ENCODE measurements at places on chromosomes 13 and 19. TPM values are rescaled to one million over a fixed set of nuclear protein-coding genes. Genes with fewer than 3 reads are reported as not detected.
A peak's percentile ranks its signal among the peaks of the same experiment; 100 is the strongest.

DNA sequence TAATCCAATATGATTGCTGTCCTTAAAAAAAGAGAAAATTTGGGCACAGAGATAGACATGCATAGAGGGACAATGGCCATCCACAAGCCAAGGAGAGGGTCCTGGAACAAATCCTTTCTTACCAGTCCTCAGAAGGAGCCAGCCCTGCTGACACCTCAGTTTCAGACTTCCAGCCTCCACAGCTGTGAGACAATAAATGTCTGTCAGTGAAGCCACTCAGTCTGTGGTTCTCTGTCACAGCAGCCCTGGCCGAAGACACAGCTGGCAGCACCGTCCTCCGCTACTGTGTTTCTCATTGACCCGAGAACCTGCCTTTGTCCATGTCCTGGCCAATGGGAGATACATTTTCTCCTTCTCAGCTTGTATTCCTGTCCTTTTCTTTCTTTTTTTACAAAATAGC is 207.9 kb downstream of the TM9SF2 start:
- H3K4me3 ChIP-seq: no peak overlapping the region
- no peak for DNase-seq
- H3K36me3 ChIP-seq: no peaks in the 10 kb centered on the region
- H3K27ac ChIP-seq: no peak overlapping the region
- no peaks in the 10 kb centered on the region for H3K4me1 ChIP-seq
- no peaks in the 10 kb centered on the region for H3K27me3 ChIP-seq

The UNC13A gene
- total RNA-seq: 0.83 TPM

GRCh38 chr13:36261976-36262375 is 35.6 kb downstream of the CCDC169 start:
- no peaks in the 10 kb centered on the region for H3K27me3 ChIP-seq
- no peaks in the 10 kb centered on the region for H3K4me1 ChIP-seq
- H3K27ac ChIP-seq: no peak overlapping the region
- H3K36me3 ChIP-seq: no peaks in the 10 kb centered on the region
- no peak overlapping the region for H3K4me3 ChIP-seq

GRCh38 chr19:35081201-35081600 is 34.4 kb upstream of the FXYD3 start:
- no peak for DNase-seq
- H3K36me3 ChIP-seq: no peaks in the 10 kb centered on the region
- no peaks in the 10 kb centered on the region for H3K27me3 ChIP-seq
- no peak overlapping the region for H3K4me3 ChIP-seq
- peaks cover 5% of the 10 kb centered on the region for H3K4me1 ChIP-seq
- H3K27ac ChIP-seq: no peak overlapping the region

The ZNF468 gene
- 25.6 TPM for total RNA-seq

GRCh38 chr19:57308514-57308913 is 11.8 kb upstream of the ZNF543 start:
- H3K36me3 ChIP-seq: peaks cover 9% of the 10 kb centered on the region
- no peaks in the 10 kb centered on the region for H3K4me1 ChIP-seq
- H3K27me3 ChIP-seq: no peaks in the 10 kb centered on the region
- DNase-seq: no peak

The ADGRE3 gene
- total RNA-seq: not detected

The KANK3 gene
- total RNA-seq: 3.0 TPM

The SYCN gene
- total RNA-seq: not detected

DNA sequence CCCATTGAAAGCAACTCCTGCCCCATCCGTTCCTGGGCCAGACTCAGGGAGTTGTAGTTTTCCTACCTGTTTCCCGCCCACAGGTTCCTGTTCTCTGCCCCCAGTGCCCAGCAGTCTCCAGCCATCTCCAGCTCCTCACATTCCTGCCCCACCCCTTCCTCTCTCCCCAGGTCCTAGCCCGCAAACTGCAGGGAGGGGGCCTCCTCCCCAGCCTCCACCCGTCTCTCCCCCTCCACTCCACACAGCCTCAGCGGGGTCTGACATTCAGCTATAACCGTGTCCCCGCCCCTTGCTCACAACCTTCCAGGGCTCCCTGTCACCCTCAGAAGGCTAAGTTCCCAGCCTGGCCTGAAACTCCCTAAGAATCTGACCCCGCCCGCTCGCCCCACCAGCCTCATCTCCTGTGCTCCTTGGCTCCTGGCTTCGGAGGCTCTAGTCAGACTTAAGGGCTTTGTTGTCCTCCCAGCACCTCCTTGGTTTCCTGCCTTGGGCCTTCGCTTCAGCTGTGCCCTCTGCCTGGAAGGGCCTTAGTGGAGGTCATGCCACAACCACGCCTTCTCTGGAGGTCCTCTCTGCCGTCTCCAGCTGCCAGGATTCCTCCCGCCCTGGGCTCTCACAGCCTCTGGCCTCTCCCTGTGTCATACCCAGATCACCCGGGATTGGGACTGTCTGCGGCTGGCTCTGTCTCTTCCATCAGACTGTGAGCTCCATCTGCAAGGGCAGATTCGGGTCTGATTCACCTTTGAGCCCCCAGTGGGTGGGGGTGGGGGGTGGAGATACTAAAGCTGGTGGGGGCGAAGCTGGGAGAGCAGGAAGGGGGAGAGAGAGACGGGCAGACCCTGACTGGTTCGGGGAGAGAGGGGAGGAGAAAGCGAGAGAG is 5.1 kb upstream of the SPACA6 start:
- no peaks in the 10 kb centered on the region for H3K27me3 ChIP-seq
- no peak for DNase-seq
- H3K36me3 ChIP-seq: no peaks in the 10 kb centered on the region
- H3K4me3 ChIP-seq: peak overlapping the region; percentile 66
- H3K27ac ChIP-seq: peak overlapping the region; percentile 67

GRCh38 chr19:9917321-9917720 is 19.0 kb downstream of the OLFM2 start:
- no peak overlapping the region for H3K4me3 ChIP-seq
- no peak for DNase-seq
- H3K27me3 ChIP-seq: no peaks in the 10 kb centered on the region
- H3K27ac ChIP-seq: no peak overlapping the region
- no peaks in the 10 kb centered on the region for H3K36me3 ChIP-seq

- H3K36me3 ChIP-seq: no peaks in the 10 kb centered on the region
- H3K27ac ChIP-seq: no peak overlapping the region
- H3K4me3 ChIP-seq: no peak overlapping the region
- no peak for DNase-seq
- H3K4me1 ChIP-seq: peaks cover 19% of the 10 kb centered on the region
- H3K27me3 ChIP-seq: no peaks in the 10 kb centered on the region
Observed at GRCh38 chr19:41758846-41759245, 3.5 kb downstream of the CEACAM6 start.

DNA sequence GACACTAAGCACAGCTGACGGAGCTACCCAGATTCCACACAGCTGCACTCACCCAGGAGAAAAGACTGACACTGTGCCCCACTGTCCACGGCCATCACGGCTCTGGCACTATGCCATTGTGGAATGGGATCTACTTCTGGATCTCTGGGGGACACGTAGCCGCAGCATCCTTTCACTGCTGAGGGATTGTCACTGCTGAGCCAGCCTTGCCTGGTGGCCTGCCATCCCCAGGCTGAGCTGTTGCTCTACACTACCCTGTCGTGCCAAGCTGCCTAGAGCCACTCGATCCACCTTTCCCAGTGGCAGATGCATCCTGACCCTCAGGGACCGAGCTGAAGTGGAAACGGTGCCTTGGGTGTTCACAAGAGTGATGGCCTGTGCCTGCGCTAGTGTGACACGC is 5.0 kb upstream of the LILRB5 start:
- H3K36me3 ChIP-seq: no peaks in the 10 kb centered on the region
- H3K27me3 ChIP-seq: no peaks in the 10 kb centered on the region
- H3K27ac ChIP-seq: no peak overlapping the region
- H3K4me3 ChIP-seq: no peak overlapping the region

- H3K4me1 ChIP-seq: no peaks in the 10 kb centered on the region
- H3K4me3 ChIP-seq: no peak overlapping the region
- no peaks in the 10 kb centered on the region for H3K36me3 ChIP-seq
- no peaks in the 10 kb centered on the region for H3K27me3 ChIP-seq
- no peak overlapping the region for H3K27ac ChIP-seq
Observed at GRCh38 chr13:41365631-41366030, 54.6 kb downstream of the NAA16 start.

DNA sequence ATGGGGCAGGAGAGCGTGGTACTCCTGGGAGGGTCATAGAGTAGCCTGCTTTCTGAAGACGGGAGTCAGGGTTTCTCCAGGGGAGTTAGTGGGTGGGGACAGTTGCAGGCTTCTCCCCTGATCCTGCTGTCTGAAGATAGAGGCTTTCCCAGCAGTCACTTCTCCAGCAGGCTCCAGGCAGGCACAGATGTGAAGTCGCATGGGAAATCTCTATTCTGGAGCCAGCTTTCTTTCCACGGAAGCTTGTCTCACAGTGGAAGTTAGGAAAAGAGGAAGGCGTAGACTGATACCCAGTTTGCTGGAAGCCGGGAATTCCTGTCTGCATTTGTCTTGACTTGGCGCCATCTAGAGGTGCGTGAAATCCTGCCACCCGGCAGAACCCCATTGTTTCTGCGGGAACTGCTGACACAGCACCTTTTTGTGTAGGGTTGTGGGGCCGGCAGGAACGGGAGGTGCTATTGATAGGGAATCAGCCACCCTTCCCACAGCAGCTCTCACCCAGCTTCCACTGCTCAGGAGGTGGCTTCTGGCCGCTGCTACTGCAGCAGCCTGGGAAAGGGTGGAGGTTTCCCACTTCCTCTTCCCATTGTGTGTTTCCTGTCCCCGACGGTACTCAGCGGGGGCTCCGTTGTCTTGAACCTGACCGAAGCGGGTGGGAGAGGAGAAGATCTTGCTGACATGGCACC is 28.5 kb upstream of the NPAS1 start:
- DNase-seq: peak; percentile 81
- H3K4me1 ChIP-seq: no peaks in the 10 kb centered on the region
- no peak overlapping the region for H3K4me3 ChIP-seq
- peak overlapping the region; percentile 26 for H3K27ac ChIP-seq
- H3K27me3 ChIP-seq: no peaks in the 10 kb centered on the region

- no peak overlapping the region for H3K27ac ChIP-seq
- H3K27me3 ChIP-seq: no peaks in the 10 kb centered on the region
- peaks cover 13% of the 10 kb centered on the region for H3K36me3 ChIP-seq
- H3K4me1 ChIP-seq: no peaks in the 10 kb centered on the region
- DNase-seq: no peak
- no peak overlapping the region for H3K4me3 ChIP-seq
Observed at GRCh38 chr13:114005206-114005724, 31.4 kb upstream of the C13orf46 start.

GRCh38 chr13:103931331-103931845 is 865.2 kb upstream of the SLC10A2 start:
- no peak overlapping the region for H3K27ac ChIP-seq
- no peaks in the 10 kb centered on the region for H3K36me3 ChIP-seq
- no peak for DNase-seq
- no peaks in the 10 kb centered on the region for H3K27me3 ChIP-seq
- H3K4me1 ChIP-seq: no peaks in the 10 kb centered on the region

GRCh38 chr13:21901811-21902708 is 231.2 kb downstream of the FGF9 start:
- no peaks in the 10 kb centered on the region for H3K36me3 ChIP-seq
- H3K4me1 ChIP-seq: no peaks in the 10 kb centered on the region
- DNase-seq: peak; percentile 61
- no peak overlapping the region for H3K27ac ChIP-seq
- no peak overlapping the region for H3K4me3 ChIP-seq

The TEX29 gene
- total RNA-seq: not detected

DNA sequence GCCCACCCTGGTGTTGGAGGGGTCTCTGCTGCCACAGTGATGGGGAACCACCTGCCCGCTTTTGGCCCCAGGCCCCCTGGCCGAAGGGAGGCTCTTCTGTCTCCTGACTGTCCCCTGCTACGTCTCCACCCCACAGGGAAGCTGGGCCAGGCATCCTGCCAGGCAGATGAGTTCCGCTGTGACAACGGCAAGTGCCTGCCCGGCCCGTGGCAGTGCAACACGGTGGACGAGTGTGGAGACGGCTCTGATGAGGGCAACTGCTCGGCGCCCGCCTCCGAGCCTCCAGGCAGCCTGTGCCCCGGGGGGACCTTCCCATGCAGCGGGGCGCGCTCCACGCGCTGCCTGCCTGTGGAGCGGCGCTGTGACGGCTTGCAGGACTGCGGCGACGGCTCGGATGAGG is 11.0 kb downstream of the LRP3 start:
- no peaks in the 10 kb centered on the region for H3K27me3 ChIP-seq
- no peak overlapping the region for H3K27ac ChIP-seq
- no peak for DNase-seq
- H3K36me3 ChIP-seq: peaks cover 16% of the 10 kb centered on the region
- no peak overlapping the region for H3K4me3 ChIP-seq
- no peaks in the 10 kb centered on the region for H3K4me1 ChIP-seq

DNA sequence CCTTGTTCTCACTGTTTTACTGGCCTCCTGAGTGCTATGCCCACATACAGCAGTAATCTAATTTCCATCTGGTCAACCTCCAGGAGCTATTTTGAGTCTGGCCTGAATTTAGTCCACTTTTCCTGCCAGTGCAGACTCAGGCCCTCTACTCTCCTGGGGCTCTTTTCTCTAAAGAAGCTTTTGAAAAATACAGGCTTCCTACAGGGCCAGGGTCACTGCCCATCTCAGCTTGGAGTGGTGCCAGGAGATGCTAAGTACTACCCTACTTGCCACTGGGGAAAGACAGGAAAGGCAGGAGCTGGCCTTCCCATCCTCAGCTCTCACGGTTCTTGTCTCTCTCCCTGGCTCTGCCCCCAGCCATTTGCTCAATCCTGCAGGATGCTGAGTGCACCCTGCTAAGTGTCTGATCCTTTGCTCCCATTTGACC is 101.7 kb upstream of the SERP2 start:
- H3K36me3 ChIP-seq: no peaks in the 10 kb centered on the region
- no peak for DNase-seq
- H3K27ac ChIP-seq: no peak overlapping the region
- H3K4me1 ChIP-seq: peaks cover 4% of the 10 kb centered on the region
- H3K27me3 ChIP-seq: no peaks in the 10 kb centered on the region
- no peak overlapping the region for H3K4me3 ChIP-seq

DNA sequence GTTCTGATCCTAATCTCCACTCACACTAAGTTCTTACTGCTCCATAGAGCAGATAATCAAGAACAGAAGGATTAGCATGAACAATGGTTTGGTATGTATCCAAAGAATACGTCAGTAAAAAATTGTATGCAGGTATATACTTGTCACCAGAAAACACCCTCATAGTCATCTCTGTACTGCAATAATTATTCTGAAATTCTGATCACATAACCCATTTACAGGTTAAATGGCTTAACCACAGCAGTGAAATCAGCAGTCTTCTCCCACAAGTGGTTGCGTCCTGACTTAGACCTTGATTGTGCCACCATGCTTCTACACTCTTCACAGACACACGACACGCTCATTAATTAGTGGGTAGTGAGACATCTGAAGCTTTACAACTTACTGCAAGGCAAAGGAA is 50.9 kb downstream of the LNX2 start:
- no peak overlapping the region for H3K4me3 ChIP-seq
- peaks cover 3% of the 10 kb centered on the region for H3K36me3 ChIP-seq
- no peaks in the 10 kb centered on the region for H3K4me1 ChIP-seq
- H3K27me3 ChIP-seq: no peaks in the 10 kb centered on the region
- no peak for DNase-seq

GRCh38 chr19:56271151-56271550 is 1.4 kb upstream of the EDDM13 start:
- H3K4me3 ChIP-seq: no peak overlapping the region
- H3K36me3 ChIP-seq: no peaks in the 10 kb centered on the region
- no peaks in the 10 kb centered on the region for H3K27me3 ChIP-seq
- no peaks in the 10 kb centered on the region for H3K4me1 ChIP-seq
- no peak overlapping the region for H3K27ac ChIP-seq

The DCT gene
- not detected for total RNA-seq

All from Peyer's patch (tissue), 4 donors.